Activated T-cell treated with anti-CD3 and anti-CD28 coated beads for 24 hours (primary cell): ENCODE measurements at places on chromosomes 7 and 10.

- no peak for DNase-seq
Observed at GRCh38 chr7:6232534-6232933, 39.9 kb downstream of the CYTH3 start.

- DNase-seq, result no peak
Observed at GRCh38 chr10:5464546-5464945, 34.8 kb downstream of the CALML5 start.

DNA sequence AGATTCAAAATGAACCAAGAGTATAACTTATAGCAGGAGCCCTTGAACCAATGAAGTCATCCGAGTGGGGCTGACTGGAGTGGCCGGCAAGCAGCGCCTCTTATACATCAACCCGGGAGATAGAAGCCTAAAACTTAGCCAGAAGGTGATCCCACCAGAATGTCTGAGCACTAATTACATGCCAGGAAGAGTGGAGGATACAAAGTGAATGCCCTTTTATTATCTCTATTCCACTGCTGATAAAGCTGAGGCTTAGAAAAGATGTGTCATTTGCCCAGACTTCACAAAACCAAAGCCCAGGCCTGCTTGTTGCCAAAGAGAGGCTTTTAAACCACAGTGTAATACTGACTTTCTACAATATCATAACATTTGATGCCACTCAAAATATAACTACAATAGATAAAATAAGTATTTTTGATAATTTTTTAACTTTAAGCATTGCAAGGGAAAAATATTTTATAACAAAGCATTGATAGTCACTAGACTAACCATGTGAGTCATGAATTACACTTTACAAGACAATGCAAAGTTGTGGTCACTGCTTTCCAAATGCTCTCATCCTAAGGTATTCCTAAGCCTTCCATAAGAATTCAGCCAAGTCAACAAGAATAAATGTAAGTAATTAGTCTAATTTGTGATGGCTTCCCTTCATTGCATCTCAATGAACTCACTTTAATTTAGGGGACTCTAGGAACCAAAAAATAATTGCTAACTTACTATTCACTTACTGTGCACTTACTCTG is 58.6 kb upstream of the ARID5B start:
- DNase-seq, result no peak

DNA sequence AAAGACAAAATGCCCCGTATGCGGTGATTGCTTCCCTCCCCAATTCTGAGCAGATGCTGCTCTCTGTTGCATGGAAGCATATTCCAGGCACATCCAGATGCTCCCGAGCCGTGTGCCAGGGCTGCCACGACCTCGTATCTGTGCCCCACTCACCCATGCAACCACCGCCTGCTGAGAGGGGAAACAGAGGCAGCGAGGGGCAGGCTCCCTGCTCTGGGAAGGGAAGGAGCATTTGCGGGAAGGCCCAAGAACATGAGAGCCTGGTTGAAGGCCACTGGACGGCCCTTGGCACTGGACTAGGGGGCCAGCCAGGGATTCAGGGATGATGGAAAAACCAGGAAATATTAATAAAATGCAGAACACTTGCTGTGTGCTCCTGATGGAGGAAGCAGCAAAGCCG is 89.4 kb downstream of the CTBP2 start:
- no peak for DNase-seq

- DNase-seq, result no peak
Observed at GRCh38 chr7:50650057-50650664, 85.0 kb upstream of the DDC start.

GRCh38 chr7:34622182-34622581 is 35.8 kb upstream of the NPSR1 start:
- DNase-seq, result no peak

DNA sequence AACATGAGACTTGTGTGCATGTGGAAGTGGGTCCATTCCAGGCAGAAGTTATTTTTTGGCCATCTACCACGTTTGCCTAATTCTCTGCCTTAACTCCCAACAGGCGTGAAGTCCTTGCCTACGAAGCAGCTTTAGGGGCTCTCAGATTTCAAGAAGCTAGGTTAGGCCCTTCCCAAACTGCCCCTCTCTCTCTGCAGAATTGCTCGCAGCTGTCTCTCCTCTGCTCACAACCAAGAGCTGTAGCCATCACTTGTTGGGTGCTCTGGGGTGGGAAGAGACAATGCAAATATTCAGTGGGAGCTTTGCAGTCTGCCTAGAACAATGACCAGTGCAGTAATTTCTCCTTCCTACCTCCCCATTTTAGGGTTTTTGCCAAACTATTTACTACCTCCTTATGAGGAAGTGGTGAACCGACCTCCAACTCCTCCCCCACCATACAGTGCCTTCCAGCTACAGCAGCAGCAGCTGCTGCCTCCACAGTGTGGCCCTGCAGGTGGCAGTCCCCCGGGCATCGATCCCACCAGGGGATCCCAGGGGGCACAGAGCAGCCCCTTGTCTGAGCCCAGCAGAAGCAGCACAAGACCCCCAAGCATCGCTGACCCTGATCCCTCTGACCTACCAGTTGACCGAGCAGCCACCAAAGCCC is 24.9 kb downstream of the CYP17A1 start:
- DNase-seq, result no peak

DNA sequence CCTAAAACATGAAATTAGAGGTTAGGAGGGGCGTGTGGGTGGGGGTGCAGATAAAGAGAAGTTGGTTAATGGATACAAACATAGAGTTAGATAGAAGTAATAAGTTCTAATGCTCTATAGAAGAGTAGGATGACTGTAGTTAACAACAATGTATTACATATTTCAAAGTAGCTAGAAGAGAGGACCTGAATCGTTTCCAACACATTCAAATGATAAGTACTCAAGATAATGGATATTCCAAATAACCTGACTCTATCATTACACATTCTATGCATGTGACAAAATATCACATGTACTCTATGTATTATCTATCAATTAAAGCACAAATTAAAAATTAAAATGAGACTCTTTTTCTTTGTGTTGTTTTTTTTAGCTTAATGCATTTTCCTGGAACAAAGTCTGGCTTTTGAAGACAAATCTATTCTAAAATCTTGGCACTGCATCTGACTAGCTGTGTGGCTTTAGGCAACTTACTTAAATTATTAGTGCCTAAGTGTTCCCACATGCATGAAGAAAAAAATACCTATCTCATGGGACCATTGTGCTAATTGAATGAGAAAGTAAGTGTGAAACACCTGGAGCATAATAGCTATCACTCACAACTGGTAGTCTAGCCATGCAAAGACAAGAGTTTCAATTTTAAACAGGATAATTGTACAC is 75.7 kb downstream of the SEMA3C start:
- no peak for DNase-seq

- DNase-seq, result no peak
Observed at GRCh38 chr10:4083509-4084003, 298.5 kb upstream of the KLF6 start.

GRCh38 chr7:42606193-42606905 is 305.5 kb downstream of the C7orf25 start:
- no peak for DNase-seq

GRCh38 chr7:110987127-110987693 is 103.7 kb upstream of the LRRN3 start:
- no peak for DNase-seq

DNA sequence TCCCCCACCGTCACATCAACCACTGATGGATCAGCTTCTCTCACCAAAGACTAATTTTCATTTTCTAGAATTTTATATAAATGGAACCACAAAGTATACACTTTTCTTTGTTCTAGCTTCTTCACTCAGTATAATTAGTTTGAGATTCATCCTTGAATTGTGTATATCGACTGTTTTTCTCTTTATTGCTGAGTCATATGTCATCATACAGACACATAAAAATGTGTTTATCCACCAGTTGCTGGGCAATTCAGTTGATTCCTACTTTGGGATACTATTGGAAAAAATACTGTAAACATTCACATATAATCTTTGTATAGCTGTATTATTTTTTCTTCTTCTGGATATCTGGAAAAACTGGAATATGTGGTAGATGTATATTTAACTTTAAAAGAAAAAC is 26.6 kb downstream of the PDK4 start:
- no peak for DNase-seq

DNA sequence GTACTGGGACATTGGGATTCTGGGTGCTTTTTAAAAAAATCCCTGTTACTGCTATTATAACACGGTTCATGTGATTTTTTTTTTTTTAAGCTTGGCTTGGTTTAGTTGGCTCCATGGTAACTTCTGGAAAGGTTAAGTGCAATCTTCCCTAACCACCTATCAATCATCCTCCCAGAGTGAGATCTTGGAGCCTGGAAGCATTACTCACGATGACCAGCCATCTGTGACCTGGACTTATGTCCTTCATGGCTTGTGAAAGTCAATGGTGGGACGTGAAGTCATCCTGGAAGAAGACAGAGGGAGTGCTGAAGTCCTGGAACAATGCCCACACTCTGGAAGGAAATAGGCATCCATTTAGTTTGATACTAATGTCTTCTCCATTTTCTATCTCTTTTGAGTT is 135.5 kb upstream of the FRMD4A start:
- no peak for DNase-seq

GRCh38 chr10:38127812-38128211 is 33.7 kb downstream of the ZNF37A start:
- no peak for DNase-seq

GRCh38 chr10:86262688-86263181 is 103.9 kb downstream of the GRID1 start:
- DNase-seq, result no peak

GRCh38 chr10:36624551-36625100 is 500.8 kb upstream of the ANKRD30A start:
- DNase-seq, result no peak

DNA sequence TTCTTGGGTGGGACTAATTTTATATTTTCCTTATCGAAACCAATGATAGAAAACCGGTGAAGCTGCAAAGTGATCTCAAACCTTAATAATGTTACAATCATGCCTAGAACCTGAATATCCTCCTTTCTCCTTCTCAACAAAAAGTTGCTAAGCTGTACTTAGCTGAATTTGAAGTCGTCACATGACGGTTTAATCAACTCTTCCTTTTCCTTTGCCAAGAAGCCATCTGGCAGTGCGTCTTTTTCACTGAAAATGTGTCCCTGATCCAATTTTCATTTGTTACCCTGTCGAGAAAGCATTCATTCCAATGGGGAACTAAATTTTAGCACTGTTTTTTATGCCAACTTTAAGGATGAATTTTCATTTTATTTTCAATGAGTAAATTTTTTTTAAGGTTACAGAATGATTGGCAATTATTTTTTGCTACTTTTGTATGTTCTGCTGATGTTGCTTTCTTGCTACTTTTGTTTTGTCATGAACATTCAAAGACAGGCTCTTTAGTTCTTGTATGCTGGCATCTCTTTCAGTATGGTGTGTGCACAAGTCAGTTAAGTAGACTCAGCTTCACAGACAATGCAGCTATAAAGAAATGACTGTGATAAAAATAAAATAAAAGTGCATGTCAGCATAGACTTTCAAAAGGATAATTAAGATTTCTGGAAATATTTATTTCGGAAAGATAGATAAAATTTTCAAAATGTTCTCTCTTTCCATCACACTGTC is 980.0 kb downstream of the DNAJB9 start:
- DNase-seq, result no peak

GRCh38 chr10:100653238-100653956 is 92.0 kb upstream of the PAX2 start:
- DNase-seq, result no peak

GRCh38 chr10:130190055-130190736 is 54.0 kb downstream of the GLRX3 start:
- DNase-seq, result peak; percentile 84

- no peak for DNase-seq
Observed at GRCh38 chr7:101575168-101575567, 53.9 kb downstream of the MYL10 start.

DNA sequence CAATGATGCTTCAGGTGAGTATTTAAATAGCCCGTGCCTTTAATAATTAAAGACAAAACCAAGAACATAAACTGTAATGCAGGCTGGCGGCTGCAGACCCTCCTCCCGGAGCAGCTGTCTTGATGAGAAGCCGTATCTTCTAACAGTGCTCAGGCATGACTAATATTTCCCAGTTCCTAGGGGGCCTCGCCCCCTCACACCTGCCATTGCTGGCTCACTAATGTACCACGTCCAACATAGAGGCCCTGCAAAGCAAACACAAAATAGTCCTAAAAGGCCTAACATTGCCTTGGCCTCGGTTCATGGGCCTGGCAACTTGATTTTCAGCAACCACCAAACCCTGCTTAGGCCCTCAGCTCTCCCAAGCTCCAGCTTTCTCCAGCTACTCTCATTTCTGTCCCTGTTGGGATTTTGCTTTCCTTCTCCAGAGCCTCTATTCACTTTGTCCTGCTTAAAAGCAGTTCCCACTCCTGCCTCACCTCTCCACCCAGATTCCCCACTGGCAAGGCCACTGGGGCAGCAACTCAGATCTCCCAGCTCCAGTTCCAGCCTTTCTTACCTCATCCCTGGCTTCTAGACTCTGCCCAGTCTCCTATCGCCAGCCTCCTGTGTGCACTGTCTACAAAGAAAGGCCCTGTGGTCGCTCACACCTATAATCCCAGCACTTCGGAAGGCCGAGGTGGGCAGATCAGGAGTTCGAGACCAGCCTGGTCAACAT is 16.2 kb downstream of the SORBS1 start:
- DNase-seq, result no peak

GRCh38 chr10:86899132-86899531 is 58.3 kb downstream of the MMRN2 start:
- DNase-seq, result no peak

- no peak for DNase-seq
Observed at GRCh38 chr7:27435461-27435860, 192.9 kb downstream of the EVX1 start.

GRCh38 chr10:60299961-60300883 is 89.5 kb downstream of the ANK3 start:
- DNase-seq, result no peak

DNA sequence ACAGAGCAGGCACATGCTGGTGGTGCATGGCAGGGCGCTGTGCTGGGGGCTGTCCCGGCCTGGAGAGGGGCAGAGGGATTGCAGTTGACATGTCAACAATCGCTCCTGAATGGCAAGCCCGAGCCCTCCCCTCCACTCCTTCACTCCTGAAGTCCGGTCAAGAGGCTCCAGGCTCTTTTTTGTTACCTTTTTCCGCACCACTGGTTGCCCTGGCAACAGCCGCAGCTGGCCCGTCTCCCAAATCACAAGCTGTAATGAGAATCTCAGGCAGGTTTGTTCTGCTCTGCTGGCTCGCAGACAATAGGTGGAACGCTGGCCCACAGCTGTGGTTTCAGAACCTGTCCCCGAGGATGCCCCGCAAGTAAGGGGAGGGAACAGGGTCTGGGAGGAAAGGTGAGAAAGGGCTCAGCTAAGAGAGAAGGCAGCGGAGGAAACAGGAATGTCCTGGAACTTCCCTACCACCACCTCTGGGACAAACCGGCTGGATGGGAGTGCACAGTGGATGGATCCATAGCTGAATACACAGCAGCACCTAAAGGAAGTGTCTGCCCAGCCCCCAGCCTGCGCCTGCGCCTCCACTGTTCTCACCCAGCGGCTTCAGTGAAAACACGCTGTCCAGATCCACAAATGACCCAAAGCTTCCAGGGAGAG is 58.9 kb downstream of the CALML3 start:
- DNase-seq, result no peak
